Left ventricle myocardium inferior (tissue), 1 donor: ENCODE measurements at places on chromosomes 6 and 20. TPM values are rescaled to one million over a fixed set of nuclear protein-coding genes. Genes with fewer than 3 reads are reported as not detected.

- H3K36me3 ChIP-seq: no peaks in the 10 kb centered on the region
- H3K27ac ChIP-seq: no peak overlapping the region
- H3K27me3 ChIP-seq: no peaks in the 10 kb centered on the region
- H3K4me3 ChIP-seq: no peak overlapping the region
Observed at GRCh38 chr6:138643210-138643609, 130.4 kb upstream of the CCDC28A start.

DNA sequence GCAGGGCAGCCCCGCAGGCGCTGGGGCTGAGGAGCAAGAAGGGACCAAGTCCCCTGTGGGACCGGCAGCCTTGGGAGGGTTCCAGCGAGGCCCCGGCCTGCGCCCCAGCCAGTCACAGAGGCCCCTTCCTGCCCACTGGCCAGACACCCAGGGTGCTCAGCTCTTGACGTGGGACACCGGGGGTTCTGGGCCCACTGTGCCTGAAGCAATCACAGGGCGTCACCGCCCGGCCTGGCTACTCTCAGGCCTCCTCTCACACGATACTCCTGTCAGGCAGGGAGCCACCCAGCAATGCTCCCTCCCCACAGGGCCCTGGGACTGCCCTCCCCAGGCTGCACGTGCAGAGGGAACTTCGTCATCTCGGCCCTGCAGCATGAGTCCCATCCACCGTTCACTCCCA lies 14.5 kb downstream of the TAF4 start:
- no peak overlapping the region for H3K27ac ChIP-seq
- no peak overlapping the region for H3K4me3 ChIP-seq
- H3K27me3 ChIP-seq: no peaks in the 10 kb centered on the region
- DNase-seq: no peak
- H3K4me1 ChIP-seq: peaks cover 31% of the 10 kb centered on the region

- no peak overlapping the region for H3K27ac ChIP-seq
- DNase-seq: no peak
- H3K36me3 ChIP-seq: no peaks in the 10 kb centered on the region
- H3K4me3 ChIP-seq: no peak overlapping the region
- peaks cover 54% of the 10 kb centered on the region for H3K27me3 ChIP-seq
Observed at GRCh38 chr6:37513576-37513975, 13.9 kb upstream of the CCDC167 start.

GRCh38 chr20:48364688-48365421 lies 462.9 kb downstream of the PREX1 start:
- H3K27me3 ChIP-seq: no peaks in the 10 kb centered on the region
- no peak for DNase-seq
- no peak overlapping the region for H3K4me3 ChIP-seq
- H3K36me3 ChIP-seq: no peaks in the 10 kb centered on the region
- no peak overlapping the region for H3K27ac ChIP-seq

- DNase-seq: no peak
- peaks cover 38% of the 10 kb centered on the region for H3K27me3 ChIP-seq
- no peak overlapping the region for H3K27ac ChIP-seq
- no peaks in the 10 kb centered on the region for H3K4me1 ChIP-seq
- no peaks in the 10 kb centered on the region for H3K36me3 ChIP-seq
- H3K4me3 ChIP-seq: no peak overlapping the region
Observed at GRCh38 chr6:24228123-24228522, 102.1 kb downstream of the NRSN1 start.

Gene SALL4
- total RNA-seq: 0.25 TPM

Gene SLC2A10
- 2.8 TPM for total RNA-seq
